ENCODE measurements at places on chromosomes 2 and 18. TPM values are rescaled to one million over a fixed set of nuclear protein-coding genes. Genes with fewer than 3 reads are reported as not detected.

The GAREM1 gene
- 12.6 TPM for total RNA-seq

The ZRANB3 gene
- total RNA-seq = 14.9 TPM

The UGT1A5 gene
- total RNA-seq = not detected

The DSG4 gene
- not detected for total RNA-seq

The RAB27B gene
- total RNA-seq = 21.5 TPM

The NDC80 gene
- 3.9 TPM for total RNA-seq

The TMEFF2 gene
- not detected for total RNA-seq

The SLC39A6 gene
- 29.3 TPM for total RNA-seq

The KHK gene
- 1.6 TPM for total RNA-seq

The CASP8 gene
- 23.4 TPM for total RNA-seq

The CNDP1 gene
- total RNA-seq = not detected

The IL1A gene
- 1.3 TPM for total RNA-seq

The C2orf72 gene
- 1.3 TPM for total RNA-seq

The GLB1L gene
- 18.7 TPM for total RNA-seq

The ALPP gene
- 7.0 TPM for total RNA-seq

The LYG2 gene
- total RNA-seq = not detected

The LCT gene
- total RNA-seq = 0.06 TPM

The COL4A4 gene
- total RNA-seq = 20.1 TPM

The CFC1 gene
- not detected for total RNA-seq

The RGPD3 gene
- 0.09 TPM for total RNA-seq

The DLGAP1 gene
- total RNA-seq = 11.8 TPM

The ELP2 gene
- 48.6 TPM for total RNA-seq

The KCNE4 gene
- total RNA-seq = 1.2 TPM

The IL37 gene
- total RNA-seq = not detected

The CTAGE1 gene
- total RNA-seq = 0.06 TPM

The DIPK1C gene
- total RNA-seq = not detected

The GLI2 gene
- 9.2 TPM for total RNA-seq

The ALKAL2 gene
- 20.7 TPM for total RNA-seq

The DNER gene
- 5.8 TPM for total RNA-seq

The MFSD2B gene
- total RNA-seq = 2.3 TPM

The TMEM185B gene
- 35.2 TPM for total RNA-seq

All from lung (tissue), 17 donors.